SK-N-SH (cell line): ENCODE measurements at places on chromosomes 7 and 10.
A peak's percentile ranks its signal among the peaks of the same experiment; 100 is the strongest.

GRCh38 chr10:63161592-63161991 is 28.5 kb downstream of the NRBF2 start:
- no peak for DNase-seq

- no peak for DNase-seq
Measured at GRCh38 chr10:49071160-49071761, 44.1 kb downstream of the VSTM4 start.

GRCh38 chr7:83204715-83205114 is 42.0 kb upstream of the PCLO start:
- DNase-seq: no peak

GRCh38 chr10:27687326-27687725 is 58.3 kb downstream of the MKX start:
- no peak for DNase-seq

DNA sequence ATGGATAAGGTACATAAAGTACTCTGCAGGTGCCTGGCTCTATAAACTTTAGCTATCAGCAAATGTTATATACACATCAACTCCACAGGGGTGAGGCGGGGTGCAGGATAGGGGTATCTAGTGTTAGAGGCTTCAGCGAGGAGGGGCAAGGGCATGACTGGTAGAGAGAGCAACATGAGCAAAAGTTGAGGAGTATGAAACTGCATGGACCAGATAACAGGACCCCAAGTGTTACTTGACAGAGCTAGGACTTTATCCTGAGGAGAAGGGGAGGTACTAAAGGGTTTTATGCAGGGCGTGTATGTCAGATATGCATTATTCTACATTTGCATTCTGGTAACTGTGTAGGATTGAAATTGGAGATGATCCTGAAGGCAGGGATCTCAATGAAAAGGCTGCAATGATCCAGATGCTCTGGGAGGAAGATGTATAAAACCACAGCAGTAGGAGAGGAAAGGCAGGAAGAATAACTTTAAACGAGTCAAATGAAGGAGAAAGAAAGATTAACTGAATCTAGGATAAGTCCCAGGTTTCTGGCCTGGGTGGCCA is 109.8 kb upstream of the FAM133B start:
- DNase-seq: no peak

GRCh38 chr10:72020914-72021809 is 57.0 kb downstream of the CHST3 start:
- DNase-seq: no peak

- DNase-seq: no peak
Measured at GRCh38 chr7:138205614-138206150, 129.4 kb downstream of the AKR1D1 start.

GRCh38 chr10:27794157-27794556 is 48.5 kb upstream of the MKX start:
- DNase-seq: no peak

- DNase-seq: no peak
Measured at GRCh38 chr7:107638594-107638993, 22.0 kb upstream of the SLC26A4 start.

GRCh38 chr10:119342335-119342734 is 135.0 kb downstream of the GRK5 start:
- no peak for DNase-seq

GRCh38 chr10:107028236-107028635 is 136.3 kb downstream of the SORCS1 start:
- no peak for DNase-seq

GRCh38 chr10:43782814-43783213 is 134.1 kb upstream of the ZNF32 start:
- DNase-seq: no peak

DNA sequence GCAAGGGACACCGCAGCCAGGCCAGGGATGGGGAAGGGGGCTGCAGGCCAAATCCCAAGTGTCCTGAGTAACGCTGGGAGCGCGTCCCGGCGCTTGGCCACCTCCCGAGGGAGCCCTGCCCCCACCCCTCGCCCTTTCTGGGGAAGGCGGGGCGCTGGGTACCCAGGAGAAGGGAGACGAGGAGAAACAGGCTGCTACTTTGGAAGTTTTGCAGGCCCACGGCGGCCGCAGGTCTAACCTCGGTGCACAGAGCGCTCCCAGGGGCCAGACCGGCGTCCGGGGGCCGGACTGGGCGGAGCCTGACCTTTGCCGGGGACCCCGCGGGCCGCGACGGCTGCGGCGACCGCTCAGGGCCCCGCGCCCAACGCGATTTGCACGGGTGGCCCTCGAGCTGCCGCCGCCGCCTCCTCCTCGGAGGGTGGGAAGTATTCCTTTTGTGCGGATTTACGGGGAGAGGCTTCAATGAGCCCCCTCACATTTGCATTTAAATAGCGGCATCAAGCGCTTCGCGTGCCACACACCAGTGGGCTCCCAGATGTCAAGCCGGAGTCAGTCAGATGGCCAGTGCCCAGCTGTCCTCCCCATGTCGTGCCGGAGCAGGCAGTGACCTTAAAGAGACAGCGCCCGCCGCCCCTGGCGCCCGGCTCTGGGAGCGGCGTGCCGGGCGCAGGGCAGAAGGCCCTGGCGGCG is 3.0 kb upstream of the EBF3 start:
- no peak for DNase-seq

GRCh38 chr10:102327002-102327401 is 68.5 kb upstream of the NFKB2 start:
- DNase-seq: no peak

DNA sequence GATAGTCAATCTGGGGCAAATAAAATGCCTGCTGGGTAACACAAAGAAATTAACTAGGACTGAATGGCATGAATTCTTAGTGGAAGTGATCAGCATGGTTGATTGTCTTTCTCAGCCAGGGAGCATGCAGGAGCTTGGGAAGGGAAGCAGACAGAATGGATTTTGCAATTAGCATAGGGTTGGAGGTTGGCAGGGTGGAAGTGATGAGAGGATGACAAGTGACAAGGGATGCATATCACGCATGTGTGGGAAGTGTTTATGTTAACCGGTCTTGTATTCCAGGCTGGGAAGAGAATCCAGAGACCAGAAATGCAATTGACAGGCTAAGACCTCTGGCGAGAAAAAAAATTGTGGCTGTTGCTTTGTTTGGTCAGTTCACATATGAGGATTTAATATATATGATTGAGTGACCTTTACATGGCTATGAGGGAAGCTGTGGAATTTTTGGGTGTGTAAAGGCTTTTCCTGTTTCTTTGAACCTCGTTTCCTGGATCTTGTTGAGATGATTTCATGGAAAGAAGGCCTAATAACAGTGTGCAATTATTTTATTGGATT is 8.3 kb downstream of the MDFIC start:
- DNase-seq: no peak

GRCh38 chr7:70113536-70113935 is 515.3 kb downstream of the AUTS2 start:
- peak; percentile 54 for DNase-seq

DNA sequence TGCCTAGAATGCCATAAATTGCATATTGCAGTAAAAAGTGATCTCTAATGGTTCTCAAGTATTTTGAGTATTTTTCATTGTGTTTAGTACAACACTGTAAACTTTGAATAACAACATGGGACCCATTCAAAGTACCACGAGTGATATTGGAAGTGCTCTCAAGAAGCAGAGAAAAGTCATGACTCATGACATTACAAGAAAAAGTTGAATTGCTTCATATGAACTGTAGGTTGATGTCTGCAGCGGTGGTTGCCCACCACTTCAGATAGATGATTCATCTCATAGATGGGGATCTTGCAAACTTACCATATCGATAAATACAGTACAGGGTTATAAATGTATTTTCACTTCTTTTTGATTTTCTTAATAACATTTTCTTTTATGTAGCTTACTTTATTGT is 33.9 kb downstream of the ENTPD1 start:
- no peak for DNase-seq

DNA sequence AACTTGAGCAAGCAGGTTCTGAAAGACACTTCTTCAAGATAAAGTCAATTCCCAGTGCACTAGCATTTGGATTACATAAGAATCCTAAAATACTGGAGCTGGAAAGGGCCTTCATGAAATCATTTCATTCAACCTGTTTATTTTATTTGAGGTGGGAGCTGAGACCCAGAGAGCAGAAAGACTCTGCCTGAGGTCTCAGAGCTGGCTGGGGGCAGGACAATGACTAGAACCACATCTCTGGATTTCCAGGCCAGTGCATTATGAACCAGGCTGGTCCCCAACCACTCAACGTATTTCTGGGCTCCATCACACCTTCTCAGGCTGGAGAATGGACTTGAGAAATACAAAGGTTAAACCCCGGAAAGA is 8.4 kb downstream of the ANXA11 start:
- no peak for DNase-seq

DNA sequence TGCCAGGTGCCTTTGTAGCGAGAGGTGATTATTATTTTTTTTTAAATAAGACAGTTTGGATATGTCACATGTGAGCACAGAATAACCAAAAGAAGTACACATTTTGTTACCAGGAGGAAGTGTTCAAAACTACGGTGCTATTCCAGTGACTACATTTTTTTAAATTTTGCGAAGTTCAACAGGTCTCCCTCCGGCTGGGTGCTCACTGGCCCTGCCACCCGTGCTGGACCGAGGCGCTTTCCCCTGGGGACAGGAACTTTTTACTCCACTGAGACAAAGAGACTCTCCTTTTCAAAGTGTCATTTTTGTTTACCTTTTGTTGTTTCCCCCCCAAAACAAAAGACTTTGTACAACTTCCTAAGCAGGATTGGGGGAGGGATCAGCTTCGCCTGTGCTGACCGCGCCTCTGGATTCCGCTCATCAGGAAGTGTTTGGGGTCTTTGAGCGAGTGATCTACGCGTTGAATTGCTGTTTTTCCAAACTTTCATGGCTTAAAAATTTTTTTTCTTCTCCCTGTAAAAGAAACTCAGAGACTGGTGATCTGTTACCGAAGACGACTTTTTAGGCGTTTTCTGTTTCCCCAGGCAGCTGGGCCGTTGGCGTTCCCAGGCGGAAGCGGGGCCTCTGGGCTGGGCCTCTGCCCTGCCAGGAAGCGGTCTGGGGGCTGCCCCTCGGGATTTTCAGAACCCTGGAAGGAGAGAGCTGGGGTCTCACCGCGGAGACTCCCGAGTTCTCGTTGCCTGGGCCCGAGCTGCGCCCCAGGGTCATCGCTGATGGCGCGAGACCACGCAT is 7.2 kb downstream of the EN2 start:
- DNase-seq: peak; percentile 50

DNA sequence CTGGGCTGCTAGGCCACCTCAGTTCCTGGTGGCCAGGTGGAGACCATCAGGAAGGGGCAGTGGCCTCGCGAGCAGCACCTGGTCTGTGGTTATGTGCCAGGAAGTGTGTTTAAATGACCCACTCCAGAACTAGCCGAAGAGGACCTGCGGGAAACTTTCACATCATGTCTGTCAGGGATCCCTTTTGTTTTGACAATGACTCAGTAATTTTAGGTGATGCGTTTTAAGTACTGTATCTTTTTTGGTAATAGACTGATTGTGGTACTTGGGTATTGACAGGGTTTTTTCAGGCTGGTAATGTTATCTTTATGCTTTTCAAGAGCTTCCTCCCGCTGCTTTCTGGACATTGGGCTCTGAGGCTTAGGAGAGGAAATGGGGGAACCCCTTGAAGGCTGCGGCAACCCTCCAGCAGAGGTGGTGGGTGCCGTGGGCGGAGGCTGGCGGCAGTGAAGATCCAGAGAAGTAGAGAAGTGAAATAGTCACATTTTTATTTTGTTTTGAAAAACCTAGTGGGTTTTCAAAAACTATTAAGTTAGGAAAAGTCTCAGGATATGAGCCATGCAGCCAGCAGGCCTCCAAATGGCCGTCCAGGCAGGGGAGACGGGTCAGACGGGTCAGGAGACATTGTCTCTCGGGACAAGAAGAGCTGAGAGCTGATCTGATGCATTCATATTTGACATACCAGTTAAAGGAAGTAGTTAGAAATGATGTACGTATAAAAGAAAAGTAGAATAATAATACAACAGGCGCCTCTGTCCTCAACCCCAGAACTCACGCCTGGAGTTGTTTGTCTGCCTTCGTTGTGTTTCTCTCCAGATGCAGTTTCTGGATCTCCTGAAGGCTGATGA is 27.7 kb downstream of the PPP2R2D start:
- no peak for DNase-seq

GRCh38 chr7:18655506-18655905 is 160.0 kb downstream of the HDAC9 start:
- DNase-seq: no peak

DNA sequence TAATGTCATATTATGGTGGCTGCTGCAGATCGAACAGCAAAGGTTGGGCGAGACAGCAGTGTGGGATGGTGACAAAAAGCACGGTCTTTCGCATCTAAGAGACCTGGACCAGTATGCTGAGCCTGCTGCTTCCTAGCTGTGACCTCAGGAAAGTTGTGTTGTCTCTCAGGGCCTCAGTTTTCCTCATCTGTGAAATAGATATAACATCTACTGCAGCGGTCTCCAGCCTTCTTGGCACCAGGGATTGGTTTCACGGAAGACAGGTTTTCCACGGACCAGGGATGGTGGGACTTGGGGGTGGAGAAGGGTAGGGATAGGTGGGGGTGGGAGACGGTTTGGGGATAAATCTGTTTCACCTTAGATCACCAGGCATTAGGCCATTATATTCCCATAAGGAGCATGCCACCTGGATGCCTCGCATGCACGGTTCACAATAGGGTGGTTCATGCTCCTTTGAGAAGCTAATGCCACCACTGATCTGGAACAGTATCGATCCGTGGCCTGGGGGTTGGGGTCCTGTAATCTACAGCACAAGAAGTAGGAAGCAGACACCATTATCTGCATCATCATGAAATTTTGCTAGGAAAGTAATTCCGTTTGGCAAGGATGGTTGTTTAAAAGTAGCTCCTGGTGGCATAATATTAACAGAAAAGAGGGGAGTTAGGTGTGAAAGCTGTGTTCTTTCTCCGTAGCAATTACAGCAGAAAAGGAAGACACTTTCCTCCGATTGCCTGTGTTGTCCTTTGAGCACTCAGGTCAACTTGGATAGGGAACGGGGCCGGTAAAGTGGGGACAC is 10.8 kb downstream of the KLF6 start:
- DNase-seq: no peak

DNA sequence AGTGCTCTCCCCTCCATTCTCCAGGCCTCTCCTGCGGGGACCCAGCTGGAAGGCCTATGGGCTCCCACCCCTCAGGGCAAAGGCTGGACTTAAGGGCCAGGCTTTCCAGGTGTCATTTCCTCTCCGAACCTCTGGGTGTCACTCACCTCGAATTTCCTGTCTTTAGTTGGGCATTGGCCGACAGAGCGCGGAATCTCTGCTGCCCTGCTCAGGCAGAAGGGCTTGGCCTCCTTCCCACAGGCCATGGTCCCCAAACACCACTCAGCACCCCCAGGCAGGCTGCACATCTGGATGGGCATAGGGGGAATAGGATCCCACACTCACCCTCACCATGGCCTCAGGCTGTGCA is 212.9 kb downstream of the CCSER2 start:
- DNase-seq: no peak

- DNase-seq: no peak
Measured at GRCh38 chr7:141324870-141325269, 226.3 kb upstream of the AGK start.

DNA sequence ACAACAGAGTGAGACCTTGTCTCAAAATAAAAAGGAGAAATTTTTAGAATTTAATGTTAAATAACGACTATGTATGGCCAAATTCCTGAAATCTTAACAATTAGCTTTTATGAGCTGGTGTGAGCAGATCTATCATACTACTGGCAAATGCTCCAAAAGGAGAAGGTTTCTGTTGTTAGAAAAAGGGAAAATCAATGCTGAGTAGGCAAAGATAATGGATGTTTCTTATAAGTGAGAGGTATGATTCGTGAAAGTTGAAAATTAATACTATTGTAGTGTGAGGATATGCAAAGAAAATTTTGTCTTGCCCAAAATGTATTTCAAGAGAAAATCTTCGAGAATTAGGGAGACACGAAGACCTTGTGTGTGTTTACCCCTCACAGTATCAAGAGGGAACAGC is 40.8 kb upstream of the CUL1 start:
- DNase-seq: no peak

- DNase-seq: peak; percentile 61
Measured at GRCh38 chr10:114874827-114875411, 53.3 kb downstream of the FHIP2A start.
